ENCODE measurements at places on chromosomes 1 and 21.
A peak's percentile ranks its signal among the peaks of the same experiment; 100 is the strongest.

- peak; percentile 55 for DNase-seq
These were observed 2.2 kb downstream of the KRTAP19-1 start for GRCh38 chr21:30478004-30478403.

- DNase-seq: peak; percentile 71
These were observed 1.7 kb downstream of the NES start for GRCh38 chr1:156675210-156676113.

DNA sequence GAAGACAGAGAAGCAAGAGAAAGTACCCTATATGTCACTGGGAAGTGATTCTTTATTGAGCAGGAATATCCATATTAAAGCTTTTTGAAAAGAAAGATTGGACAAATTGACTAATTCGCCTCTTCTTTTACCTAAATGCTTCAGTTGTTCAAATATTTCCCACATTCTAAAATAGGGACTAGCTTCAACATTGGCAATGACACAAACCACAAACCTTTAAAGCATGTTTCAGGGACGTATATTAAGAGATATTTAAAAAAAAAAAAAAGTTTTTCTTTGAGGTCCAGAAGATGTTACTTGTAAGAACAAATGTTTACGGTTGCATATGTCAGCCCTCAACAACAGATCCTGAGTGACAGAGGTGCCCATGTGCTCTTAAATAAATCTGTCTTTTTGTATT is 235.0 kb upstream of the NFIA start:
- DNase-seq: no peak

DNA sequence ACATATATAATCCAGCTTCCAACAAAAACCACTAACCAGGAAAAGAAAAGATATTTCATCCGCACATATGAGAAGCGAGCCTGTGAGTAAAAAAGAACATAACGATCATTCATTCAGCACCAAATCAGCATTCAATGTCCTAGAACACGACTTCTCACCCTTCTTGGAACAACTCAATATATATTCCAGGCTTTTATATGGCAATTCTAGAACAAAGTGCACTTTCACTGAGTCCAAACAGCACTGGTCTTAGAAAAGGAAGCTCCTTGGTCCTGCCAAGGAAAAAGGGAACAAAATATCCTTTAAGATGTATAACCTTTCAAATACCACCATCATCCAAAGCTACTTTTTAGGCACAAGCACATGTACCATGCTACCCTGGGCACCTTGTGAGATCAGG is 44.5 kb downstream of the RPL5 start:
- no peak for DNase-seq

DNA sequence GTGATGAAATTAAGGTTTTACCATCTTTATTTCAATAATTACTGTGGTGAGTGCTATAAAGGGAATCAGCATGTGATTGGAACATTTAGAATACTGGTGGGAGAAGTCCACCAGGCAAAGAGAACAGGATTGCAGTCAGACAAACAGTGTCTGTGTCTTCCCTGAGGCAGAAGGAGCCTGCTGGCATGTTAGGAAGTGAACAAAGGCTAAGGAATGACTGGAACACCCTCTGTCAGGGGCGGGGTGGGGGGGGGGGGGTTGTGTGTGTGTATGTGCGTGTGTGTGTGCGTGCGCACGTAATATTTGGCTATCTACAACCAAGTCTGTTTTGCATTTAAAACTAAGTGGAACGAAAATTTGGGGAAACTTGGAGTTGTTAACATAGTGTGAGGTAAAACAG is 30.2 kb downstream of the SRRM1 start:
- DNase-seq: peak; percentile 78

DNA sequence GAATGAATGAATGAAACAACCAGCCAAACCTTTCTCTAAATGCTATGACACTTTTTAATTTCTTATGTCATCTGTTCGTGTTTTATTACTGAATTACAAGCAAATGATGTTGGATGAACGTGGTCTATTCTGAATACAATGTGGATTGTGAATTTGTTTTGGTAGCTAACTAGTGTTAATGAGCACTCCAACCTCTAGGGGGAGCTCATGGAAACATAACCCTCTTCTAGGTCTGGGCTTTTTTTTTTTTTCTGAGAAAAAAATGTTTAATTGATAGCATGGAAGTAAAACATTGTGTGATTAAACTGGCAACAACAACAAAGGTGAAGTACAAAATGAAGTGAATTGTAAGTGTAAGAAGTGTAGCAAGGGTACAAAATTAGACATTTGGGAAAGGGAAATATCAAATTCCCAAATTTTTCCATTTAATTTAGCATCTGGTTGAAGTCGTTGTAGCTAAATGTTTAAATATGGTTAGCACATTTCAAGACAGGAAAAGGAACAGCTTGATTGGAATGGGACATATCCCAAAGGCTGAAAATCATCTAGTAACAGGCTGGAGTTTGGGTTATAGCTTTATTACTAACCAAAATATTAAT is 42.6 kb upstream of the PTGS2 start:
- no peak for DNase-seq

- no peak for DNase-seq
These were observed 143.3 kb downstream of the SIPA1L2 start for GRCh38 chr1:232486454-232487207.

GRCh38 chr1:224640587-224640986 is 24.5 kb downstream of the CNIH3 start:
- peak; percentile 78 for DNase-seq

- peak; percentile 77 for DNase-seq
These were observed 3.2 kb upstream of the CCNL2 start for GRCh38 chr1:1402072-1402900.

- no peak for DNase-seq
These were observed 7.7 kb downstream of the CSRP1 start for GRCh38 chr1:201499191-201499590.

DNA sequence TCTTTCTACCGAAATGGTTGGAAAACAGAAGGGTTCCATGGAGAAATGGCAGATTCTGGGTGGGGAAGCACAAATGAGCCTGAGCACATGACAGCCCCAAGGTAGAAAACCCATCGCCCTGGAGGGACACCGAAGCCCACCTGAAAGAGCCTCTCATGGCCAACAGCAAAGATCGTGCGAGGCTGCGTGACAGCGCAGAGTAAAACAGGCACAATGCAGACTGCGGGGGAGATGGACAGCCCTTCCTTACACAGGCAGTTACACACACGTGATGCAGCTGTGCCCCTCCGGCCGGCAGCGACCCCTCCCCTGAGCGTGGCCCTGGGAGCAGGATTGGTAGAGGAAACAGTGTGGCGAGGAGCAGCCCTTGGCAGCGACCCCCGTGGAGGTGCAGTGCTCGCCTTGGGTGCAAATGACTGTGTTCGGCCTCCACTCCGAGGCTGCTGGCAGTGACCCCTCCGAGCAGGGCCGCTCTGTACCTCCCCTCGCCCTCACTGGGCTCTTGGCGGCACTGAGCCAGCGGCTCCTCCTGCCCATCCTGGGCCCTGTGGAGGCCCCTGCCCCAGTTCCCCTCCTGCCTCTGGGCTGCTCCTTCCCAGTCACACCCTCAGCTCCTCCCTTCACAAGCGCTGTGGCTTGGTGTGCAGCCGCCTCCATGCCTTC is 120.9 kb upstream of the COL6A1 start:
- DNase-seq: peak; percentile 44

DNA sequence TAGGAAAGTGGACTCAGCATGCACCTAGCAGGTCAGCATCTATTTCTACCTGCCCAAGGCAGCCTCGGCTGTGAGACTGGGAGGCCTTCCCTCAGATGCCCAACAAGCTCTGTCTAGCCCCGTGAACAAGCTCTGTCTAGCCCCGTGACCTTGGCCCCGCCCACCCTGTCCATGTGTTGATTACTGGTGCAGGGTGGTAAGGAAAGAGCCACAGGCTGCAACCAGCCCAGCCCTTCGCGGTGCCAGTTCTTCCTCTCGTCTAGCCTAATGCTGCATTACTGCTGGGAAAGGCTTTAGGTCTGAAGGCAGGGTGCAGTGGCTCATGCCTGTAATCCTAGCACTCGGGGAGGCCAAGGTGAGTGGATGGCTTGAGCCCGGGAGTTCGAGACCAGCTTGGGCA is 2.2 kb downstream of the GPR153 start:
- no peak for DNase-seq

- DNase-seq: no peak
These were observed 25.5 kb downstream of the ZNF697 start for GRCh38 chr1:119622311-119623192.

DNA sequence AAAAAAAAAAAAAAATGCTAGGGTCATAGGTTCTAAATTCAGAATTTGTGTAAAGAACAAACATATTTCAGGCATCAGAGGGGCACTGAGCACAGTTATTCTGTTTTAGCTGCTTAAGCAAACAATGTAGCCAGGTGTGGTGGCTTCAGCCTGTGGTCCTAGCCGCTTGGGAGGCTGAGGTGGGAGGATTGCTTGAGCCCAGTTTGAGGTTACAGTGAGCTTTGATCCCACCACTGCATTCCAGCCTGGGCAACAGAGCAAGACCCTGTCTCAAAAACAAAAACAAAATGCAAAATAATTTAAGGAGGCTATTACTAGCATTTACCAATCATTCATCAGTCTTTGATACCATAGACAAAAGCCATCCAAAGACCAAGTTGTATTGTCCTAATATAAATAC is 49.7 kb upstream of the CDC42BPA start:
- DNase-seq: no peak

- peak; percentile 83 for DNase-seq
These were observed 8.2 kb upstream of the LAPTM5 start for GRCh38 chr1:30765556-30766434.

DNA sequence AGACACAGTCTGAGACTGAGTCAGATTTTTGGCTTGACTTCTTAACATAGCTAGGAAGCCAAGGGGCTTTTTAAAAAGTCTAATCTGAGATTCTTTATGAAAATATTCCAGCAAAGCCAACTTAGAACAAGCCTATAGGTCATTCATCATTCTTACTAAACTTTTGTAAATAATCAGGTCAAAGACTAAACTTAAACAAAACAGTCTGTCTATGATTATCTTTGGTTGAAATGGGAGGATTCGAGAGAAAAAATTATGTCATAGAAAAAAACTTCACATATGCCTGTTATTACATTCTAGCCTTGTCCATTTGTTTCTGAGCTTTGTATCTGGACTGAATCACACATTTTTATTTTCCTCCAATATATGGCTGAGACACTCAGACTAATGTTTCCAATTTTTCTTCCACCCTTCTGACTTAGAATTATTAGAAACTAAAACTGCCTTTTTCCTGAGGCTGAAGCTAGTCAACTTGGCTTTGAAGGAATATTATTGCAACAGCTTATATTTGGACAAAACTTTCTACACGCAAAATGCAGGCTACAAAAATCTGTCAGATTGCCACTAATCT is 83.3 kb downstream of the ETS2 start:
- DNase-seq: no peak

GRCh38 chr1:224831501-224831900 is 98.0 kb upstream of the DNAH14 start:
- no peak for DNase-seq

GRCh38 chr1:180366371-180367068 is 135.9 kb downstream of the ACBD6 start:
- DNase-seq: no peak

DNA sequence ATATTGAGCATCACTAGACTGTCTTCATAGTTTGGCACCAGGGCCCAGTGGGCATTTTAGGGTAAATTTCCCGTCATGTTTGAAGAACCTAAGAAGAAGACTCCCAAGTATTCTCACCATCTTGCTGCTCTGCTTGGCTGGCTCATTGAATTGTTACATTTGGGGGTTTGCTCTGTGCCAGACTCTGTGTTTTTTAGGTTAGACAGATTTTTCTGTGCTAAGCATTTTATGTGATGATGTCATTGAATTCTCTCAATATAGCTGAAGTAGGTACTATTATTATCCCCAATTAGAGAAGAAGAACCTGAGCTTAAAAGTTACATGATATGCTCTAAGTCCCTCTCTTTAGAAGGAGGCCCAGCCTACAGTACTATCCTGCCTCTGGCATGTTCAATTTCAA is 28.0 kb upstream of the DNASE2B start:
- no peak for DNase-seq

DNA sequence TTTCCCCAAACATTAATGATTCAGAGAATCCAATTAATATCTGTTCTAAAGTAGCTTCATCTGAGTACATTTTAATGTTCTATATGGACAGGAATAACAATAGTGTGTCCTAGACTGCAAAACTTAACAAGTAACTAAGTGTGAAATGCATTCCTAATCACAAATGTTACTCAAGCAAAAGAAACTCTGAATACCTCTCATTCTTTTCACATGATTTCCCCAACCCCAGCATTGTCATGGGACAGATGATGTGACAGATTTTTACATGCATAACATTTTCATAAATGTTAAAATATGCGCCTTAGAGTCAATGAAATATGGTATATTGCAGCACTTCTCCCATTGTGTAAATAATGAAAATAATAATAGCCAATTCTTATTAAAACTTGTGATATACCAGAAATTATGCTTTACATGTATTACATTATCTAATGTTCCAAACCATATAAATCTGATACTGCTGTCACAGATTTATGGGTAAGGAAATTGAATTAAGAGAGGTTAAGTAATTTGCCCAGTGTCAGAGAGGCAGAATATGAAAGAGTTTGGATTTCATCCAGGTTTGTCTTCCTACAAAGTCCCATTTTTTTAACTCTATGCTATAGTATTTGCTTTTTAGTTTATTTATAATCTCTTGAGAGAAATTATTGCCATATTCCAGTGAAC is 269.4 kb downstream of the LRRC7 start:
- DNase-seq: no peak

DNA sequence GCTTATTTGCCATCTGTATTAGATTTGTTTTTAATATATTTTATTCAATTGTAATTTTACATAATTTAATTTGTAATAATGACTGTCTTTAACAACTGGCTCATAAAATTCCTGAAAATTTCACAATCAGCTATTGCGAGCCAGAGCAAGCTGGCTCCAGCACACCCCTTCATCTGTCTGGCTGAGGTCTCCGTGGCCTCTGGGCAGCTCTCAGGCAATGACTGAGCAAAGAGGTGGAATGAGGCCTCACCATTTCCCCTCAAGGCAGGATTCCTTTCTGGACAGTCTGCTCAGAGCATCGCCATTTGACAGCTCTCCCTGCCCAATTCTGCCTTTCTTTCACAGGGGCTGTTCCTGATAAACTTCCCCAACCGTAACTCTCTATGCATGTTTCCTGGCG is 5.8 kb upstream of the KANK4 start:
- peak; percentile 97 for DNase-seq

- DNase-seq: no peak
These were observed 51.8 kb upstream of the SLC16A1 start for GRCh38 chr1:113007706-113008364.

- DNase-seq: no peak
These were observed 7.4 kb downstream of the ACADM start for GRCh38 chr1:75731881-75732280.

DNA sequence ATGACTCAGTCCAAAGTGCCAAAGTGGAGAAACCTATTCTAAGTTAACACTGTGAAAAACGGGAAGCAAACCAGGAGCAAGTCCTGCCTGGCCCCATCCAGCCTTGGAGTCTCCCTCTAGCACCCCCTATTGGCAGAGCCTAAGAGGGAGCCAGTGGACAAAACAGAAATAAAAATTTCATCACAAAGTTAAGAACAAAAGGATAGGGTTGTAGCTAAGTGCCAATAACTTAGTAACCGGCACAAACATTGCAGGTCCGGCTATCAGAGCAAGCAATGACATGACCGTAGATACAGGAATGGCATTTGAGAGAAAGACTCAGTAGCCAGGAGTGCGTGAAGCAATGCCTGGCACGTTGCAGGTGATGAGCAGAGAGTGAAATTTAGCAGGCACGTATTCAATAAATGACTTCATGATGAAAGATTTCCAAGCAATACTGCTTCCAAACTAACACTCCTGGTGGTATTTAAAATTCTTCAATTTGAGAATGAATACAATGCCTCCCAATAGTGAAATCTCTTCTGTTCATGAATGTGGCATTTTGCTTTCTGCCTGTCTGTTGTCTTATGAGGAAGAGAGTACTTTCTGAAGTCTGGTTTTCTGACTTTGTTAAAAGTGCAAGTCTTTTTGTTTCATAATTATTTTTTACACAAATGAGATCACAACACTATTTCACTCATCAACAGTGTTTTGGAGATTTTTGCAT is 391.0 kb downstream of the OMA1 start:
- DNase-seq: peak; percentile 67

Data from islet precursor cell (in vitro differentiated cells).